Hair follicular keratinocyte (primary cell): ENCODE measurements at places on chromosomes 5 and 9. TPM values are rescaled to one million over a fixed set of nuclear protein-coding genes. Genes with fewer than 3 reads are reported as not detected.

The GCNT4 gene
- 2.5 and 3.4 TPM in 2 replicates for total RNA-seq

The PDE4D gene
- total RNA-seq, result 2.5 and 3.6 TPM in 2 replicates

The GADD45G gene
- 0.19 TPM in 1 of 2 replicates, not detected in the other for total RNA-seq

The DBH gene
- total RNA-seq, result not detected in 2 replicates

The SIT1 gene
- not detected in 2 replicates for total RNA-seq

The PDE6A gene
- under 0.01 TPM in 1 of 2 replicates, not detected in the other for total RNA-seq

The EGFLAM gene
- 0.31 and 1.1 TPM in 2 replicates for total RNA-seq

The ZDHHC11B gene
- not detected in 2 replicates for total RNA-seq

The SV2C gene
- total RNA-seq, result 0.08 TPM in 1 of 2 replicates, not detected in the other

The CENPK gene
- total RNA-seq, result 10.5 and 21.7 TPM in 2 replicates

The IDNK gene
- 2.3 and 3.3 TPM in 2 replicates for total RNA-seq

The SVEP1 gene
- total RNA-seq, result 0.04 and 1.6 TPM in 2 replicates

The LCP2 gene
- not detected in 2 replicates for total RNA-seq

The TBC1D13 gene
- total RNA-seq, result 7.0 and 15.4 TPM in 2 replicates

The SLC45A2 gene
- total RNA-seq, result not detected in 2 replicates

The DIPK1B gene
- total RNA-seq, result 0.08 and 0.47 TPM in 2 replicates

The CD14 gene
- total RNA-seq, result 0.08 and 0.76 TPM in 2 replicates

The FSD1L gene
- 1.3 and 2.5 TPM in 2 replicates for total RNA-seq

The IL3 gene
- total RNA-seq, result not detected in 2 replicates

The GARIN3 gene
- total RNA-seq, result not detected in 2 replicates

The KCNV2 gene
- not detected in 2 replicates for total RNA-seq

The NRARP gene
- 1.1 and 2.2 TPM in 2 replicates for total RNA-seq

The C5orf46 gene
- total RNA-seq, result not detected in 2 replicates

The PCDHGB4 gene
- total RNA-seq, result 1.5 and 3.7 TPM in 2 replicates

The CNTLN gene
- total RNA-seq, result 2.8 and 3.4 TPM in 2 replicates

The NPM1 gene
- total RNA-seq, result 2,999 and 3,945 TPM in 2 replicates

The RICTOR gene
- total RNA-seq, result 8.9 and 13.4 TPM in 2 replicates

The PCAT7 gene
- total RNA-seq, result not detected in 2 replicates

The MARVELD2 gene
- total RNA-seq, result 17.2 and 21.5 TPM in 2 replicates

The TTC39B gene
- total RNA-seq, result 10.2 and 10.8 TPM in 2 replicates

The SAXO1 gene
- not detected in 2 replicates for total RNA-seq

The SLC4A9 gene
- total RNA-seq, result not detected in 2 replicates

The TSTD2 gene
- total RNA-seq, result 5.8 and 9.3 TPM in 2 replicates

The AK8 gene
- 0.39 and 0.46 TPM in 2 replicates for total RNA-seq
